ENCODE measurements at places on chromosomes 4 and X.

- H3K27ac ChIP-seq, result no peak overlapping the region
- H3K36me3 ChIP-seq, result no peaks in the 10 kb centered on the region
- H3K27me3 ChIP-seq, result peaks cover 2% of the 10 kb centered on the region
- no peaks in the 10 kb centered on the region for H3K4me1 ChIP-seq
Measured at GRCh38 chrX:130997314-130997713, 60.8 kb upstream of the ARHGAP36 start.

- H3K4me1 ChIP-seq, result peaks cover 3% of the 10 kb centered on the region
- no peak for DNase-seq
- H3K36me3 ChIP-seq, result no peaks in the 10 kb centered on the region
- H3K27ac ChIP-seq, result no peak overlapping the region
- no peak overlapping the region for H3K4me3 ChIP-seq
Measured at GRCh38 chr4:48129307-48130014, 4.6 kb downstream of the TXK start.

DNA sequence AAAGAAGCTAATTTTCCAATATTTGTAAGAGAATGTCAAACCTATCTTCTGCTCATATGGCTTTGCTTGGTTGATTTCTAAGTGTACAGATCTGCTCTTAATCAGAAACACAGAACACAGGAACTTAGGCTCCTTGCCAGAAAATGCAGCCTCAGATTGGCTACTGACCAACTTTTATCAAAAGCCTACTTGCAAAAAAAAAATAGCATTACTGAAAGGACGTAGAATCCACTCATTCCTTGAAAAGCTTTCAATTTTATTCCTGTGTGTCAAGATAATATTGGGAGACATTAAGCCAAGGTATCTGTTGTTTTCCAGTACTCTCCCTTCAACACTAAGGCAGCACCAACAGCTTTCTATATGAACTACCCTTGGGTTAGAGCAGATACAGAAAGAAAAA lies 127.6 kb upstream of the INTU start:
- H3K4me1 ChIP-seq, result peaks cover 6% of the 10 kb centered on the region
- H3K27me3 ChIP-seq, result no peaks in the 10 kb centered on the region
- H3K36me3 ChIP-seq, result no peaks in the 10 kb centered on the region
- no peak overlapping the region for H3K27ac ChIP-seq
- H3K4me3 ChIP-seq, result no peak overlapping the region

DNA sequence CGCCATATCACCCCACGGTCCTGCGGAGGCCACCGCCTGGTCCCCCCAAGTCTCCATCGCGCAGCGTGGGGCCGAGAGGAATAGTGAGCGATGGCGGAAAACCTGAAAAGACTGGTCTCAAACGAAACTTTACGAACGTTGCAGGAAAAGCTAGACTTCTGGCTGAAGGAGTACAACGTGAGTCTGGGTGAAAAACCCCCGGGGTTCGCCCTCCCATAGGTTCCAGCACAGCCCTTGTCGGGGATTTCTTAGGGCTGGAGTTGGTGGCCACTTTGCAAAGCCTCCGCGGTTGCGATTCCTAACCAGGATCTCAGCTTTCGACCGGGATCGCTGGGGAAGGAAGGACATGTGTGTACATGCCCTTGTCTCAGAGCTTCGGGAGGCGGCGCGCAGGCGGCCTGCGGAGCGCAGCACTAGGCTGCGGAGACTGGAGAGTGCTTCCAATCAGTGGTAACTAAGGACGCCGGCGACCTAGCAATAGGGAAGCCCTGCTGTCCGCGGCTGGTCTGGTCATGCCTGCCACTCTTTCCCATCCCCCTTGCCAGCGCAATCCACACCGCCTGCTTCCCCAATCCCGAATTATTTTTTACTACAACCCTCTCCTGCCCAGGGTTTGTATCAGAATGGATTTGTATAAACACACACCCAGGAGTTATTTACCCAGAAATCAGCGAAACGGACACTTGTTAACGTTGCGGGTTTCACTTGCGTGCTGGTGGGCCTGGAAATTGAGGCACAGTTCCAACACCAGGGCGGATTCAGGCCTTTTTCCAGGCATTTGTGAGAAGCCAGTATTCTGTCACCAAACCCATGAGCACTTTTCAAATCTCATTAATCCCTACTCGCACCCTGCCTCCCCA lies 741 bp downstream of the SPATA18 start:
- no peak overlapping the region for H3K27ac ChIP-seq
- no peaks in the 10 kb centered on the region for H3K27me3 ChIP-seq
- DNase-seq, result peak; percentile 94
- no peaks in the 10 kb centered on the region for H3K4me1 ChIP-seq

GRCh38 chr4:5989236-5990225 lies 28.7 kb downstream of the C4orf50 start:
- DNase-seq, result peak; percentile 14
- H3K4me3 ChIP-seq, result no peak overlapping the region
- H3K27me3 ChIP-seq, result no peaks in the 10 kb centered on the region
- no peaks in the 10 kb centered on the region for H3K4me1 ChIP-seq
- no peaks in the 10 kb centered on the region for H3K36me3 ChIP-seq

- H3K4me1 ChIP-seq, result no peaks in the 10 kb centered on the region
- no peak for DNase-seq
- no peaks in the 10 kb centered on the region for H3K27me3 ChIP-seq
- H3K27ac ChIP-seq, result no peak overlapping the region
Measured at GRCh38 chr4:84800256-84800655, 166.2 kb downstream of the WDFY3 start.

- no peak overlapping the region for H3K4me3 ChIP-seq
- no peaks in the 10 kb centered on the region for H3K4me1 ChIP-seq
- no peak overlapping the region for H3K27ac ChIP-seq
- H3K27me3 ChIP-seq, result no peaks in the 10 kb centered on the region
- H3K36me3 ChIP-seq, result peaks cover 15% of the 10 kb centered on the region
- no peak for DNase-seq
Measured at GRCh38 chrX:127129510-127129909, 310.0 kb downstream of the PRR32 start.

GRCh38 chrX:9378980-9379696 lies 85.7 kb upstream of the TBL1X start:
- no peaks in the 10 kb centered on the region for H3K36me3 ChIP-seq
- no peaks in the 10 kb centered on the region for H3K4me1 ChIP-seq
- no peak overlapping the region for H3K27ac ChIP-seq
- H3K4me3 ChIP-seq, result no peak overlapping the region
- H3K27me3 ChIP-seq, result no peaks in the 10 kb centered on the region

DNA sequence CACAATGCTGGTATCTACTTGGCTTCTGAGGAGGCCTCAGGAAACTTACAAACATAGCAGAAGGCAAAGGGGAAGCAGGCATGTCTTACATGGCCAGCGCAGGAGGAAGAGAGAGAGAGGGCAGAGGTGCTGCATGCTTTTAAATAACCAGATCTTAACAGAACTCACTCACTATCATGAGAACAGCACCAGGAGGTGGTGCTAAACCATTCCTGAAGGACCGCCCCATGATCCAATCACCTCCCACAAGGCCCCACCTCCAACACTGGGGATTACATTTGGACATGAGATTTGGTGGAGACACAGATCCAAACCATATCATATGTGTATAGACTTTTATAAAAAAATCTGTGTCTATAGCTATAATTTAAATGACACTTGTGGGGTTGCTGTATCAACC lies 48.6 kb upstream of the ERVMER34-1 start:
- no peaks in the 10 kb centered on the region for H3K27me3 ChIP-seq
- H3K4me1 ChIP-seq, result no peaks in the 10 kb centered on the region
- no peak for DNase-seq
- no peak overlapping the region for H3K4me3 ChIP-seq
- H3K27ac ChIP-seq, result no peak overlapping the region
- H3K36me3 ChIP-seq, result peaks cover 5% of the 10 kb centered on the region

- no peak overlapping the region for H3K4me3 ChIP-seq
- H3K27me3 ChIP-seq, result no peaks in the 10 kb centered on the region
- H3K36me3 ChIP-seq, result peaks cover 52% of the 10 kb centered on the region
- H3K4me1 ChIP-seq, result no peaks in the 10 kb centered on the region
Measured at GRCh38 chr4:78870056-78870455, 69.2 kb downstream of the PAQR3 start.

DNA sequence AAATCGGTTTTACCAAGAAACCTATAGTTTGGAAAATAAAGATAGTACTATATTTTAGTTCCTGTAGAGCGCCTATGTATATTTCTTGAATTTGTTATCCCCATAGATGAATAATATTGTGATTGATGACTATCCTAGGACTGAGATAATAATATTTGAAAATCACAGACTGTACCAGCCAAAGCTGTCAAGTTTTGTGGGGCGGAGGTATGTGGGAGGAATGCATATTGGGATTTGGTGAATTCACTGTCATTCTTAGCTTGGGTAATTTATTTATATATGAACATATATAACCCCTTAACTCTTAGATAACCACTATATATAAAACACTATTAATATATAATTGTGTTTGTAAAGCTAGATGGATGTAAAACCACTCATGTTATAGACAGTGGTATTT lies 205.5 kb upstream of the ARSJ start:
- H3K27ac ChIP-seq, result no peak overlapping the region
- peaks cover 7% of the 10 kb centered on the region for H3K36me3 ChIP-seq
- no peak for DNase-seq
- H3K4me3 ChIP-seq, result no peak overlapping the region
- no peaks in the 10 kb centered on the region for H3K27me3 ChIP-seq
- no peaks in the 10 kb centered on the region for H3K4me1 ChIP-seq

GRCh38 chrX:31124536-31124935 lies 52.7 kb upstream of the FTHL17 start:
- H3K27me3 ChIP-seq, result no peaks in the 10 kb centered on the region
- no peak overlapping the region for H3K4me3 ChIP-seq
- no peaks in the 10 kb centered on the region for H3K4me1 ChIP-seq
- no peak for DNase-seq
- H3K27ac ChIP-seq, result no peak overlapping the region

- H3K27ac ChIP-seq, result no peak overlapping the region
- no peaks in the 10 kb centered on the region for H3K27me3 ChIP-seq
- DNase-seq, result no peak
- H3K4me3 ChIP-seq, result no peak overlapping the region
- H3K4me1 ChIP-seq, result no peaks in the 10 kb centered on the region
Measured at GRCh38 chr4:137378393-137378792, 153.9 kb downstream of the PCDH18 start.

DNA sequence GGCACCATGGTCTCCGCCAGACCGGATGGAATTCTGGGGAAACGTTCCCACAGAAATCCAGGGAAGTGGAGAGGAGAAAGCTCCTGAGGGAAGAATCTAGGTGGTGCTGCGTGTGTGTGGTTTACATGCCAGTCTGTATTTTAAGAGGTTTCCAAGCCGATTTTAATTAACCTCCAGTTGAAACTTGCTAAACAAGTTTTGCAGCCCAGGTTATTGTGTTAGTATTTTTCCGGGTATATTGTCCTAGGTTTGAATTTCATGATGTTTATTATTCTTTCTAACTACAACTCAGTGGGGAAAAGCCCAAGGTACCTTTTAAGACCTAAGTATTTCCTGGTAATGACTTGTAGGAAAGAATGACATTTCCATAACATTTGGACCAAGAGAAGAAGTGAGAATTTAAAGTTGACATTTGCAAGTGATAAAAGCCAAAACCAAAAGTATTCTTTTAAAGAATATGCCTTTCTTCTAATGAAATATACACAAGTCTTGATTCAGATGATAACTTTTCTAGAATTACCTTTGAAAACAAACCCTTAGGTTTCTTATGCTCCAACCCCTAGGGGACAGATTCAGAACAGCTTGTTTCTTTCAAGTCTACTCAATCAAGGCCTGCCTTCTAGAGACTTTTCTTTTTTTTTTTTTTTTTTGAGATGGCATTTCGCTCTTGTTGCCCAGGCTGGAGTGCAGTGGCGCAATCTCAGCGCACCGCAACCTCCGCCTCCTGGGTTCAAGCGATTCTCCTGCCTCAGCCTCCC lies 14.6 kb downstream of the SAT1 start:
- no peaks in the 10 kb centered on the region for H3K36me3 ChIP-seq
- no peaks in the 10 kb centered on the region for H3K27me3 ChIP-seq
- H3K4me3 ChIP-seq, result no peak overlapping the region
- H3K4me1 ChIP-seq, result no peaks in the 10 kb centered on the region
- no peak for DNase-seq
- no peak overlapping the region for H3K27ac ChIP-seq

GRCh38 chr4:155688860-155689259 lies 22.2 kb downstream of the GUCY1A1 start:
- H3K4me1 ChIP-seq, result no peaks in the 10 kb centered on the region
- no peak overlapping the region for H3K27ac ChIP-seq
- no peaks in the 10 kb centered on the region for H3K27me3 ChIP-seq
- H3K4me3 ChIP-seq, result no peak overlapping the region

DNA sequence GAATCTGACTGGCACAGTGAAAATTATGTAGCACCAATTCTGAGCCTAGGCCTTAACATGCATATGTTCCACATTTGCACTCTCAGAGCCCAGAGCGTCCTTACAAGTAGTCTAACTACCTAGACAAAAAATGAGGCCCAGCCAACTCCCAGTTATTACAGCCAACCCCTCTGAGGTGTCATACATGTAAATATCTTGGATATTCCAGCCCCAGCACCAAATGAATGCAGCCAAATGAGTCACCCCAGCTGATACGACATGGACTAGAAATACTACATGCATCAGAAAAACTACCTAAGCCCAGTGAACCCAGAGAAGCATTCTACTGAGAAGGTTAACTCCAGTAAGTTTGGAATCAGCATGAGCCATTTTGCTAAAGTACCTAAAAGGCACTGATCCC lies 145.1 kb downstream of the STPG2 start:
- no peak for DNase-seq
- no peak overlapping the region for H3K27ac ChIP-seq
- no peak overlapping the region for H3K4me3 ChIP-seq
- no peaks in the 10 kb centered on the region for H3K36me3 ChIP-seq

Measured in H9 (cell line).